Cortex of kidney (tissue), 1 donor: ENCODE measurements at places on chromosomes 4 and X.

- no peak for DNase-seq
Measured at GRCh38 chr4:90183254-90183653, 56.1 kb downstream of the CCSER1 start.

DNA sequence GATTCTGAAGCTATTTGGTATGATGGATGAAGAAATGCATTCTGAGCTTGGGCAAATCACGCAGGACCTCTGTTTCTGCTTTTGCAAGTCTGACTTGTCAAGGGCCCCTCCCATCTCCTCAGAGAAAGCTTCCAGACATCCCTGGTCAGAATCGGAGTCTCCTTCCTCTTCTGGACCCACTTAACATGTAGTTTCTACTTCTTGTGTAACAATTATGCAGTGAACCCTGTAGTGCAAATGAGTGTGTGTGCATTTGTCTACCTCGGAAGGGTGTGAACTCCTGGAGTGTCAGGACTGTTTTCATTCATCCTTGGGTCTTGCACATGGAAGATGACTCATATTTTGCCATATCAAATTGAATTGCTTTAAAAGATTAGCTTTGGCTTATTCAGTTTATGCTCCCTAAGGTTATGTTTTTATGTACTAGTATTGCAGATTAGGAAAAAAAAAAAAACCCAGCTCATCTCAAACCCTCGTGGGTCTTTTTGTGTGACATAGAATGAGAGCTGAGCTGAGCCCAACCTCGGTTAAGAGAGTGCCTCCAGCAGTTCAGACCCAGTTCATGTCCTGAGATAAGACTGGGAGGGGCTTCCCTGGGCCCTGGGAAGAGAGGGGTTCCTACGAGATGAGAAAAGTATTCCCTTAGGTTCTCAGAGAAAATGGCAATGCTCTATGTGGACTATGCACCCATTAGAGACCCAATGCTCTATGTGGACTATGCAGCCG, 61.1 kb upstream of the RPL34 start:
- no peak for DNase-seq

- no peak for DNase-seq
Measured at GRCh38 chr4:149765630-149766029, 50.0 kb downstream of the IQCM start.

DNA sequence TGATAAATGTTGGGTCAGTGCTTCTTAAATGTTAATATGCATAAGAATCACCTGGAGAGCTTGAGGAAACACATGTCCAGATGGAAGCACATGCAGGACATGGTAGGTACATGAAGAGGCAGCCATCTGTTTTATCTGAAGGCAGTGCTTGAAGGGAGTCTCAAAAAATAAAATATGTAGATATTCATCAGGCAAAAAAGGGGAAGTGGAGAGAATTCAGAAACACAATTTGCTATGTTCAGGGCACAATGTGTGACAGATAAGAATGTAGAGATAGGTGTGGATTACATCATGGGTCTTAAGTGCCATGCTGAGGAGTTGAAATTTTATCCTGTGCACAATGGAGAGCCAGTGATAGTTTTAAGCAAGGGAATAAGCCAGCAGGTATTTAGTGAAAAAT, 59.6 kb upstream of the CASK start:
- DNase-seq: no peak

DNA sequence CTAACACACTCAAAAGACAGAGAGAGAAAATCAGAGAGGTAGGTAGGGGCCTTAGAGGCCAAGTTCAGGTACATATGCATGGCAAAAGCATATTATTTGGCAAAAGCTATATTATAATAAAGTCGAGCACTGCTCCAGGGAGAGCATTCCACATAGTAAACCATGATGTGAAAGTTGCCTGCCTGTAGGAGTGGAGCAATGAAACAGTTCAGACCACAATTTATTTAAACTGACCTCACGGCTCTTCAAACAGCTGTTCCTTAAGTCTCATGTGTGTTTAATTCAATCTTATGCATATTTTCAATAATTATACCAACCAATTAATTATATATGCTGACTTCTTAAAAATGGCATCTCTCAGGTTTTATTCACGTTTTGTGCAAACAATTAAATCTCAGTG, 3.3 kb downstream of the RFC1 start:
- DNase-seq: no peak

DNA sequence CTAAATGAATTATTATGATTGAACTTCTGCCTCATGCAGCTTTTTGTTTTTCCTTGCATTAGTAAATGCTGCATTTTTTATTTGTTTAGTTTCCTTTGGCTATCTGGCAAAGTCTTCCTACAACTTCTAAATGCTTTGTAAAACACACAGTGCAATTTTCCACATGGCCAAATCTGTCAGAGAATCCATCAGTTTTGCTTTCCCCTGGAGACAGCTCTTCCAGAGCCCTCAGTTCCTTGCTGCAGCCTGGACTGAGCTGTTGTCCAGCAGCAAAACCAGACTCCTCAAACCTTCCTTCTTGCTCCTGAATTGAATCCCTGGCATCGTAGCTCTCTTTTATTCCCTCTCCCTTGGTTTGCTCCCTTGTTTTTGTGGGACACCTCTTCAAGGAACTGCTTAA, 42.6 kb downstream of the MED28 start:
- DNase-seq: no peak

DNA sequence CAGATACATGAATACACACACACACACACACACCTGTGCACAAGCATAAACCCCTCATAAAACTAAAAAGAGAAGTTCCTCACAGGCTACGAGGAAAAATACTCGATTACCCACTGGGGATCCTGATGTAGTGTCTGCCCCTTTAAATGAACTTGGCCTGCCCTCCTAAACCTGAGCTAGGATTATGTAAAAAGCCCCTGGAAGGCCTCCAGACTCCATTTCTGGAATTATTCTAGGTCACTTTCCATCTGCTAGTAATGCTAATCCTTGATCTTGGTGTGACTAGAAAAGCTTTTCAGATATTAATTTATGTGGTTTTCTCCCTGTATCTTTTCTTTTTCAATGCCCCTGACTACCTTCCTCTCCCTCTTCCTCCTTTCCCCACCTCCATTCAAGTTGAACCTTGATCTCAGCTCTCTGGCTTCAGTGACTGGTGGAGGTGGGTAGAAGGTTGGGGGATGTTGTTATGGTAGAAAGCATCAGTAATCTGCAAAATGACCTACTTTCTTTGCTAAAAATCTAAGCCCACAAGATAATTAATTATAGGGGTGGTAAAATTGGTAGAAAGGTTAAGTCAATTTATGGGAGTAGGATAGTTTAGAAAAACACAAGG, 25.5 kb upstream of the ZNF330 start:
- no peak for DNase-seq

GRCh38 chr4:111678479-111678878, 466.8 kb upstream of the FAM241A start:
- DNase-seq: no peak

DNA sequence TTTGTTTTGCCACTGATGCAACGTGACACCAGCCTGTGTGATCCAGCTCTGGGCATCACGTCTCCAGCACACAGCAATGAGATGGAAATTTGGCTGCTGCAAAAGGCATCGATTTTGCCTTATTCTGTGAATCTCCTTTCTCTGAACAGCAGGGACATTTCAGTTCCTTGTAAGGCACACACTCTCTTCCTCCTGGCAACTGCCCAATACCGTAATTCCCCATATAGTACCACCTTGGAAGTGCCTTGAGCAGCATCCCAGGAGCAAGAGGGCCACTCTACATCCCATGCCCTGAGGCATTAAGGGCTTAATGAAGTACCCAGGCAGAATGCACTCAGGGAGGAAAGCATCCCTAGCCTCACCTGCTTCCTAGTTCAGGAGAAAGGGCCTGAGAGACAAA, 10.5 kb upstream of the MAMLD1 start:
- DNase-seq: no peak

DNA sequence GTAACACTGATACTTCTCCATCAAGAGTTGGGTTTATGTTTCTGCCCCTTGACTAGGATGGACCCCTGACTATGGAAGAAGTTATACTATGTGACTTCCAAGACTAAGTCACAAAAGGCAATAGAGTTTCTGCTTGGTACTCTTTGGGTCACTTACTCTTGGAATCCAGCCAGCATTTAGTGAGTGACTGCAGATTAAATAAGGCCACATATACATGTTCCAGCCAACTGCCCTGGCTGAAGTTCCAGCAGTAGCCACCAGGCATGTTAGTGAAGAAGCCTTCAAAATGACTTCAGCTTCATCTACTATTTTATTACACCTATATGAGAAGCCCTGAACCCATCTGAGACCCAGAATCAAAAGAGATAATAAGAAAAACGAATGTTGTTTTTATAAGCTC, 524.0 kb downstream of the DMD start:
- DNase-seq: no peak

DNA sequence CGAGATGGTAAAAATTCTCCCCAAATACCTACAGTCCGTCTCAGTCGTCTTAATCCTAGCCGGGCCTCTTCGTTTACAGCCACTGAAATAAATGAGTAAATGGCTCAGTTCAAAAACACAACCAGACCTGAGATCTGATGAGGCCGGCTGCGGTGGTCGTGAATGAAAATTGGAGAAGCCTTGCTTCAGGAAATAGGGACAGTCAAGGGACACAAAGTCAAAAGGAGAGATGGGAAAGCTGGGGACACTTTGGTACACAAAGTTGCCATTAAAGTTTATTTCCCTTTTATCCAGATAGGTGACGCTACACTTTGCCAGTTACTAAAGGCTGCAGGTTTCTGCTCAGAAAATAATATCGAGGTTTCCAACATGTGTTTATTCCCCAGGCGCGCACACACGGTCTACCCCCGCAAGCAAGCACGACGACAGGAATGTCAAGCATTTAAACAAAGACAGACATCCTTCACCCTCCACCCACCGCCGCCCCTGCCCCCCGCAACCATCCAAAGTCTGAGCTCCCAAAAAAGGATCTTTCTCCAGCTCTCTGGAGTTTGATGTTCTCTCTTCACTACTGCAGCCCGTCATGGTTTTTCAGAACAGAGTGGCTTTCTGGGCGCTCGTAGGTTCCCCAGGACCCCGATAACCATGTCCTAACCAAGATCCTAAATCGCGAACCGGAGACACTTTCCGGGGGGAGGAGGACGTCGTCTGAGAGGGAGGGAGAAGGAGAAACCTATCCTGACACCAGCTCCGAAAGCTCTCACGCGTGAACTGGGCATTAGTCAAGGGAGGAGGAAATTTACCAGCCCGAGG, 1.3 kb upstream of the PCDH7 start:
- no peak for DNase-seq

GRCh38 chr4:133720001-133720400, 481.6 kb downstream of the PABPC4L start:
- DNase-seq: no peak

GRCh38 chrX:11239230-11239629, 54.0 kb upstream of the AMELX start:
- DNase-seq: no peak

DNA sequence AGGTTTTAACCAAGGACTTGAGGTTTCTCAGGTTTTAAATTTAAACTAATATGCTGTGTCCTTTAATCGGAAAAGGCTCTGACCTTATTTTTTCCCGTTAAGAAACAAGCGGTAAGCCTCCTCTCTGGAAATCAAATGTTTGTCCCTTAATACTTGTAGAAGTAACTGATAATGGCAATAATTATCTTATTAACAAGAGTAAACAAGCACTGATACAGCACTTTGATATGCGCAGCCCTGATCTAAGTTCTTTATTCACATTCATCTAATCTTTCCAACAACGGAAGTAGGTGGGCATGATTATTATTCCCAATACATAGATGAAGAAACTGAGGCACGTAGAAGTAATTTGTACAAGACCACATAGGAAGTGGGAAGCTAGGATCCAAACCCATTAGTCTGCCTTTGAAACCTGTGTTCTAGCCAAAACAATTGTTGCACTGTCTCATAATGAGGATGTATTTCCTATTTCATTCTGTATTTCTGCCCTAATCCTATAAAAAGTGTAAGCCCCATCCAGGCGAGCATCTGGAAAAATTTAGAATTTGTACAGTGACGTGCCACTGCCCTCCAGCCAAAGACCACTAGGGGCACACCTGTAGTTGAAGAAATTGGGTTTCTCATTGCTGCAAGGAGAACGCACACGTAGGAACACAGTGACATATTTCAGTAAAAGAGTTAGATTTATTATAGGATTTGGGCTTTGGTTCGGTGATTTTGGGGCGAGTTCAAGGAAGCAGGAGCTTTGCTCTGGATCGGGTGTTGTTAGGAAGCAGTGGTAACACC, 606 bp downstream of the CXorf58 start:
- DNase-seq: no peak

DNA sequence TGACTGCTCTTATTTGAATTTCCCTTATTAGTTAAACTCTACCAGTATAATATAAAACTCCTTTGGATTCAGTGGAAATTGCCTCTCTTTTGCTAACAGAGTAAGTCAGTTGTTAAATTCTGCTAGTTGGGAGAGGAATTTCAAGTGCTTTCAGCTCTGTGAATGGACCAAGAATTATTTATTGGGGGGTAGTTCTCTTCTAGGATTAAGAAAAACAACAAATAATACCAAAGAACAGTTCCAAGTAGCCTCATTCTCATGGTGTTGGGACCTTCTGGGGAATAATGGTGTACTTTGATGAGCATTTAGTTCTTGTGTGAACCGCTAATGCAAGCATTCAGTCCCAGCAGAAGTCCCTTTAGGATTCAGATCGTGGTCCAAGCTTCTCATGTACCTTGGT, 11.6 kb downstream of the SPARCL1 start:
- no peak for DNase-seq

DNA sequence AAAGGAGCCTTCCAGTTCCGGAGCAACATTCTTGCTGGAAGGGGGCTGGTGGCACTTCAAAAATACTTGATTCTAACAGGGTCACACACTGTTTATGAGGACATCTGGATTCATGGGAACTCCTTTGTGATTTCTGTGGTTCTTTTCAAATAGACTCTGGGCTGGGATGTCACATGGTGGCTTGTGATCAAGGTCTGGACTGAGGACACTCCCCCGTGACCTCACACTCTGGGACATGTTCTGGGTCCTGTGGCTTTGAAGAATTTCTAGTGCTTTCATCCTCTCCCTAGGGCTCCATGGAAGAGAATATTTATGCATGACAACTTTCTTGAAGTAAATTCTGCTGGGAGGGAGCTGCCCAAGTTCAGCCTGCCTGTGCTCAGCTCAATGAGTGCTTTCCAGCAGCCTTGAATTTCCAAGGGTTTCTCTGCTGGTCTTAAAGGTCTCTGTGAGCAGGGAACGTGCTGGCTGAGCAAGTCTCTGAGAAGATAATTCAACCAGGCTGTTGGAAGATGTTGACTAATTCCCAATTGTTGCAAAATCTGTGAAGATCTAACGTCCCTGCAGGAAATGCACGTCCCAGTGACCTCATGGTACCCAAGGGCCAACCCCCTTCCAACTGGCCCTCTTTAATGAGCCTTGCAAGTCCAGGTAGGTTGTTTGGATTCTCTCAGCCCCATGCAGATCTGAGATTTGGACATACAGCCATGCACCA, 36.3 kb downstream of the GPR143 start:
- DNase-seq: no peak
